ENCODE measurements at places on chromosomes 6 and 20. TPM values are rescaled to one million over a fixed set of nuclear protein-coding genes. Genes with fewer than 3 reads are reported as not detected.

The C20orf204 gene
- total RNA-seq, result 2.8 TPM

The CLIC5 gene
- total RNA-seq, result 1.1 TPM

The COL9A3 gene
- total RNA-seq, result not detected

DNA sequence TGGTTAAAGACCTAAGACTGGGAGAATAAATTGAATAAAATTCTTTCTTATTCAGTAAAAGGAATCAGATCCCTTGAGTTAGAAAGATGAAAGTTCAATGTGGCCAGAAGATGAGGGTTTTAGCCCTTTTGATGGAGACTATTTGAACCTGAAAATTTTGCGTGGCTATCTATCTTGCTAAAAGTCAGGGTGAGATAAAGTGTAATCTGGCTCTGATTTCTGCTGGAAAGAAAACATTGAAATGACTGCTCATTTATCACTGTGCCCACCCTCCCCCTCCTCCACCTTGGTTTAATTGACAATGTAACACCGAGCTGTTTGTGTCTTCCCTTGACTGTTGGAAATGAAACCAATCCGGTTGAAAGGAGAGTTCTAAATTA, 32.9 kb upstream of the TCF21 start:
- peaks cover 8% of the 10 kb centered on the region for H3K4me1 ChIP-seq
- H3K27ac ChIP-seq, result no peak overlapping the region
- H3K36me3 ChIP-seq, result no peaks in the 10 kb centered on the region
- no peak overlapping the region for H3K4me3 ChIP-seq
- no peak for DNase-seq
- peaks cover 52% of the 10 kb centered on the region for H3K27me3 ChIP-seq

DNA sequence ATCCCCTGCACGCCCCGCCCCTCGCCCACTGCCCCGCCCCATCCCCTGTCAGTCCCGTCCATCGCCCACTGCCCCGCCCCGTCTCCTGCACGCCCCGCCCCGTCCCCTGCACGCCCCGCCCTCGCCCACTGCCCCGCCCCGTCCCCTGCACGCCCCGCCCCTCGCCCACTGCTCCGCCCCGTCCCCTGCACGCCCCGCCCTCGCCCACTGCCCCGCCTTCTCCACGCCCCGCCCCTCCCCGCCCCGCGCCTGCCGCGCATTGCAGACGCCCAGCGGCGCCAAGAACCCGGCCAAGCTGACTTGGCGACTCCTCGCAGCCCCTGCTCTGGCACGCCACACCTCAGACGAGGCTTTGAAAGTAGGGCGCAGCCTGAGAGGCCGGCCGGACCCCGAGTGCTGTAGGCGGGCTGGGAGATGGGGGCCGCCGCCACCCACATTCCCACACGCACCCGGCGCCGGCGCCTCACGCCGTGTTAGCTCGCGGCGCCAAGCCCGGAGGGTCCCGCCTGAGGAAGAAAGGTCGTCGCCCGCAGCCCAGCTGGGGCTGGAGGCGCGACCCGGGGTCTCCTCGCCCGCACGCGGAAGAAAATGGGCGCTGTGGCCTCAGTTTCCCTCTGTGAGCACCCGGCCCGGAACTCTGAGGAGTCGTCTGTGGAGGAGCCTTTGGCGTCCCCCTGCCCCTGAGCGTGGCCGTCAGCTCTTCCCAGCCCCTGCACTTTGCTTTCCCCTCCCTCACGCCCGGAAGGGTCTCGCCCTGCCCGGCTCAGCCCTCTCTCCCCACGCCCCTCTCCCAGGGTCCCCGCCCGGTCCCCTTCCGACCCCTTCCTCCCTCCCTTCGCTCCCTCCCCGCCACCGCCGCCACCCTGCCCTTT, at the start of gene RAD21L1:
TSS of gene RAD21L1 (plus strand) at position 262 of the 872 bp plus-strand sequence. CDS start 2,410 bp downstream, outside the sequence.
- peak; percentile 82 for DNase-seq
- H3K27me3 ChIP-seq, result peaks cover 15% of the 10 kb centered on the region
- peak within 1 kb of the TSS; percentile 80 for H3K4me3 ChIP-seq
- H3K4me1 ChIP-seq, result no peaks in the 10 kb centered on the region
- H3K36me3 ChIP-seq, result no peaks in the 10 kb centered on the region

GRCh38 chr6:168365422-168366165, 46.0 kb upstream of the DACT2 start:
- H3K4me3 ChIP-seq, result no peak overlapping the region
- H3K27me3 ChIP-seq, result peaks cover 10% of the 10 kb centered on the region
- H3K36me3 ChIP-seq, result no peaks in the 10 kb centered on the region

GRCh38 chr6:126913651-126914050, 204.8 kb upstream of the RSPO3 start:
- H3K36me3 ChIP-seq, result no peaks in the 10 kb centered on the region
- DNase-seq, result no peak
- no peak overlapping the region for H3K27ac ChIP-seq
- no peaks in the 10 kb centered on the region for H3K4me1 ChIP-seq

DNA sequence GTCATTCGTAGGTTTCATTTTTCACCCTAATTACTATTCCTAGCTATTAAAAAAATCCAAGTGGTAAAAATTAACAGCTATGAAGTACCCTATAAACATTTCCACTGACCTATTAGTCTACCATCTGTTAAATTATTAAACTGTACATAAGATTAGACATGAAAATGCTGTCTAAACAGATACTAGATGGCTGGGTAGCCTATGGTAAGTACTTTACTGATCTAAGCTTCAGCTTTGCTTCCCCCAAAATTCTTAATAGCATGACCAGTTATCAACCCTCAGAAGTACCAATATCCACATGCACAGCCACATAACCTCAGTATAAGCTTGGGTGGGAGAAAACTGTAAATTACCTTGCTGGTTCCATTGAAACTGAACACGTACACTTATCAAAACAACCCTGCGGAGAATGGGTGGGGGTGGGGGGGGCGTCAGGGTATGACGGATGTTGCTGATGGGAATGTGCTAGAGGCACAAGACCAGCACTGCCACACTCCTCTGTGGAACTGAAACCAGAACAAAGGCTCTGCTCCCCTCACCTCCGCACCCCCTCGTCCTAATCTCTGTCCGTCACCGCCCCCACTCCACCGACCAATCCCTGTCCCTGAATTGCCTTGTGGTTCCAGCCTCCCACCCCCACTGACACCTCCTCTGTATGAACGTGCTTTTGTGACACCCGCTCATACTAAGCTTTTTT, 45.3 kb downstream of the B4GALT5 start:
- H3K27ac ChIP-seq, result peak overlapping the region; percentile 13
- no peaks in the 10 kb centered on the region for H3K36me3 ChIP-seq
- H3K4me1 ChIP-seq, result peaks cover 49% of the 10 kb centered on the region
- peak; percentile 86 for DNase-seq

DNA sequence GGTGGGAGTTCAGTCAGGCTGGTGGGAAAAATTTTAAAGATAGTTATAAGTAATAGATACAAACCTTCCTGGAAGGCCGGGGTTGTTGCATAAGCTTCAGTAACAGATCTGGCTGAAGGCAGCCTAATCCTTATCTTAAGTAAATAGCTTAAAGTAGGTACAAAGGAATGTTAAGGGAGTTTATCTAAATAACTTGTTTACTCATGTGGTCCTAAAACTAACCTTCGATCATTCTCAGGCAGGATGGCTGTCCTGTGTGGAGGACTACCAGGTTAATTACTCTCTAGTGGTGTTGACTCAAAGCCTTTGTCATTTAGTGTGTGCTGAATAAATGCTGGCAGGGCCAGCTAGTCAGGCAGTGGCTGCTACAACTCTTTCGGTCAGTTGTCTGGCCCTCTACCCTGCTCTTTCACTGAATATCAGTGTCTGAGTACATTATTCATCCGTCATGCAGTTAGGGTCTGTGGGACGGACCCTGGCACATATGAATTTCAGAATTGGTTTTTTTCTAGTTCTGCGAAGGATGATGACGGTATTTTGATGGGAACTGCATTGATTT, 131.6 kb upstream of the TAB2 start:
- H3K4me1 ChIP-seq, result peaks cover 10% of the 10 kb centered on the region
- peaks cover 5% of the 10 kb centered on the region for H3K36me3 ChIP-seq
- H3K4me3 ChIP-seq, result no peak overlapping the region
- DNase-seq, result no peak

GRCh38 chr20:31698803-31699718, 23.6 kb downstream of the BCL2L1 start:
- peak overlapping the region; percentile 65 for H3K27ac ChIP-seq
- peak; percentile 38 for DNase-seq
- peak overlapping the region; percentile 24 for H3K4me3 ChIP-seq
- H3K27me3 ChIP-seq, result no peaks in the 10 kb centered on the region
- H3K4me1 ChIP-seq, result peaks cover 70% of the 10 kb centered on the region
- peaks cover 77% of the 10 kb centered on the region for H3K36me3 ChIP-seq

DNA sequence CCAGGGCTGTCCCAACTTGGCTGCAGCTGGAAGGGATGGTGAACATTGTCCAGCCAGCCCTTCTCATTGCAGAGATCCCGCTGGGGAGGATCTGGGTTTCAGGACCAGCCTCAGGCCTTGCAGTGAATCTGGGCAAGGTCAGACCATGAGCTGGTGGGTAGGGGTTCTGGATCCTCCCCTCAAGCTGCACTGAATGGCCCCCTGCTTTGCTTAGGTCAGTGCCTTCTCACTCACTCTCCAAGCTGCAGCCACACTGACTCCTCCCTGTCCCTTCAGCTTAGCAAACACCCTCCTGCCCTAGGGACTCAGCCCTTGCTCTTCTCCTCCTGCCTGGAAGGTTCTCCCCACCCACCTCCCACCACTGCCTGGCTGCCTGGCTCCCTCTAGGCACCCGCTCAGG, 95.3 kb upstream of the KCNG1 start:
- no peak for DNase-seq
- H3K27me3 ChIP-seq, result peaks cover 29% of the 10 kb centered on the region
- peaks cover 13% of the 10 kb centered on the region for H3K4me1 ChIP-seq
- no peak overlapping the region for H3K4me3 ChIP-seq
